ENCODE measurements at places on chromosomes 3 and 15. TPM values are rescaled to one million over a fixed set of nuclear protein-coding genes. Genes with fewer than 3 reads are reported as not detected.

DNA sequence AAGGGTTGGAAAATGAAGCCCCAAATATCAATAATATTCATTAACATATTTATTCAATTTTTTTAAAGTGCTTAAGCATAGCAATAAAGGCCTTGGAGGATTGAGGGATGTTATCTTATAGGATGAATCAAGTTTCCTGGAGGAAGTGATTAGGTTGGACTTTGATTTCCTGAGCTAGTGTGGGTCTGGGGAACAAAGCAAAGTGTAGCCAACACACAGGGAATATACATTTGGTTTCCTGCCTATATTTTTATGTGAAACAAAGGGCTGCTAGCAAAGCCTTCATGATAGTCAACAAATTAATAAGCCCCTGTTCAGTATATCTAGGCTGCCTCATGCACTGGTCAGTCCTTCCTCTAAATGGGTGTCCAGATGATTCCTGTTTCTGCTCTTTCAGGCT, 261.1 kb upstream of the IL12A start:
- DNase-seq: no peak

GRCh38 chr3:52827441-52827840, 3.0 kb downstream of the ITIH4 start:
- DNase-seq: peak; percentile 87

DNA sequence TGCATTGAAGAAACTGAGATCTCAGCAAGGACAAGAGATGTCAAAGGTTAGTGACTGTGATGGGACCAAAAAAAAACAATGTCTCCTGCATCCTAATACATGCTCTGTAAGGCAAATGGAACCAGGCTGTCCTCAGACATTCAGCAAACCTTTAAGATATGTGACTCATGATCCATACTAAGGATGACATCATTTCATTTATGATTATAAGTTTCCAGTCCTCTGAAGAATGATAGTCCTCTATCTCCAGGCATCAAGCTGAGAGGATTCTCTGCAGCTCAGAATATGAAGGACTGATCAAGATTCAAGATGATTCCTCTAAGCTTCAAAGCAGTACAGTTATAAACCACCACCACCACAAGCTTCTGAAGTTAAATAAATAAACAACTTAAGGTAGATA, 47.6 kb downstream of the SSR3 start:
- DNase-seq: peak; percentile 66

- DNase-seq: no peak
Measured at GRCh38 chr15:33500432-33501195, 189.8 kb downstream of the RYR3 start.

DNA sequence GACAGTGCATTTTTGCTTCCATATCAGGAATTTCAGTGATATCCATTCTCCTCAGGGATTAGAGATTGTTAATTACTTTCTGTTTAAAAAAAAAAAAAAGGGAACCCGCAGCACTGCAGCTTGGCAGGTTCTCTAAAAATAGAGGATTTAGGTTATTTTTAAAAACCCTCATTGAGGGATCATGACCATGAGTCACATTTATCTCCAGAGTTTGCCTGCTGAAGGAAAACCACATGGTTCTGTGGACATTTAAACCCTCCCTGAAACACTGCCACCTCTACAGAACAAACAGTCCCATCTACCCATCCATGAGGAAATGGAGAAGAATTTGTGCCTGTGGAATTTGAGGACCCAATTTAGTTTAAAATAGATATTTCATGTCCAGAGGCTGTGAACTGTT, 66.2 kb upstream of the UBE2E1 start:
- peak; percentile 89 for DNase-seq

GRCh38 chr3:177776661-177777101, 579.4 kb upstream of the TBL1XR1 start:
- DNase-seq: no peak

- DNase-seq: peak; percentile 64
Measured at GRCh38 chr15:82680200-82681102, 29.2 kb downstream of the AP3B2 start.

DNA sequence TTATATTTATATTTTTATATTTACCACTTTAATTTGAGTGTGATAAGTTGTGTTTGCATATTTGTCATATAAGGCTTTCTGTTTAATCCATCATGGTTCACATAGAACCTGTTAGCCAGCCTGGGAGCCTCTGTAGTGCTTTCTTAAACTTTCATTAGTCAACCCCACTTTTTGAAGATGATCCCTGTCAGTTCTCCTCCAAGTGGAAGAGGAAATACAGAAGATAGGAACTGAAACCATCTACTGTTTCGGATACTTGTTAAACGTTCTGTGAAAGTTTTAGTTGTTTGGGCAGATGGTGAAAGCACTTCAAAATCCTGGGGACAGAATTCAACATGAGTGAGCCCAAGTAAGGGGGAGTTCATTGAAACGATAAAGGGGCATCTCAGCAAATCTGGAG, 4.6 kb upstream of the SAMMSON start:
- DNase-seq: no peak

DNA sequence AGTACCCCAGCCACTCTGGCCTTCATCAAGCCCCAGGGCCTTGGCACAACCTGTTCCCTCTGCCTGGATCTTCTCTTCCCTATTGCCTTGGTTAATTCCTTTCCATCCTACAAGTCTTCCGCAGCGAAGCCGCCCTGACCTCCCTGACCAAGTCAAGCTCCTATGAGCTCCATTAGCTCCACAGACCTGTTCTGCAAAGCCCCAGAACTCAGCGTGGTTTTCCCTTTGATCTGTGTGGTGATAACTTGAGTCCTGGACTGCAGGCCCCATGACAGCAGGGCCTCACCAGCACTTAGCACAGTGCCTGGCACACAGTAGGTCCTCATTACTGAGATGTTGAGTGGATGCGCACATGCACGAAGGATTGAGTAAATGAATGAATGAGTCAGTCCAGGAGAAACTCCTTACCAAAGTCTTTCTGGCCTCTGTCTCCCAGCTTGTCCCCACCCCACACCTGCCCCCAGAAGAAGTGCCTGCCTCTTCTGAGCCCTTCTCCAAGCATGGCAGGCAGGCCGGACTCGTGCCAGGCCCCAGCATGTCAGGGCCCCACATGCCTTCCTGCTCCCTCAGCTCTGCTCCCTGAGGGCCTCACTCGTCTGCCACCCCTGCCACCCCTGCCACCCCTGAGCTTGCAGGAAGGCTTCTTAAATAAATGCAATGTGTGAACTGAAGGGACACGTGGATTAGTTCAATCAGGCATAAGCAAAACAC, 6.3 kb downstream of the ANPEP start:
- peak; percentile 77 for DNase-seq

GRCh38 chr3:129211772-129212171, 28.1 kb upstream of the CNBP start:
- DNase-seq: peak; percentile 91

GRCh38 chr3:140914384-140914945, 27.2 kb upstream of the SLC25A36 start:
- DNase-seq: no peak

GRCh38 chr3:193237030-193237429, 4.0 kb upstream of the PLAAT1 start:
- DNase-seq: no peak

GRCh38 chr3:156098437-156099035, 21.8 kb upstream of the KCNAB1 start:
- DNase-seq: peak; percentile 62

DNA sequence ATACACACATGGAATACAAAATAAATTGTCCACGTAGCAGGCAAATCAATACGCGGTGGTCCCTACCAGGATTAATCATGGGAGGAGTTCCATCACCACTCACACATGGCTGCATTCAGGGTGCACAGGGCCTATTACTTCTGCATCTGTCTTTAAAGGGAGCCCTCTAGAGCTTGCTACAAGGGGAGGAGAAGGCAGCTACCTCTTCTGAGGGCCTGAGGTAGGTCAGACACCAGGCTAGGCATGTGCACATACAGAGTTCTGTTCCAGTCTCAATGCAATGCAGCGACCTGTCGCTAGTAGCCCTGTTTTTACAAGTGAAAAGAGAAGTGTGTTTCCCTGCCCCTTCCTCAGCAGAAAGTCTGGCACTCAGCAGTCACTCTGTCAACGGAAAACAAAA, 102.7 kb downstream of the ROBO2 start:
- DNase-seq: no peak

- DNase-seq: no peak
Measured at GRCh38 chr3:115651599-115651998, 28.3 kb downstream of the GAP43 start.

DNA sequence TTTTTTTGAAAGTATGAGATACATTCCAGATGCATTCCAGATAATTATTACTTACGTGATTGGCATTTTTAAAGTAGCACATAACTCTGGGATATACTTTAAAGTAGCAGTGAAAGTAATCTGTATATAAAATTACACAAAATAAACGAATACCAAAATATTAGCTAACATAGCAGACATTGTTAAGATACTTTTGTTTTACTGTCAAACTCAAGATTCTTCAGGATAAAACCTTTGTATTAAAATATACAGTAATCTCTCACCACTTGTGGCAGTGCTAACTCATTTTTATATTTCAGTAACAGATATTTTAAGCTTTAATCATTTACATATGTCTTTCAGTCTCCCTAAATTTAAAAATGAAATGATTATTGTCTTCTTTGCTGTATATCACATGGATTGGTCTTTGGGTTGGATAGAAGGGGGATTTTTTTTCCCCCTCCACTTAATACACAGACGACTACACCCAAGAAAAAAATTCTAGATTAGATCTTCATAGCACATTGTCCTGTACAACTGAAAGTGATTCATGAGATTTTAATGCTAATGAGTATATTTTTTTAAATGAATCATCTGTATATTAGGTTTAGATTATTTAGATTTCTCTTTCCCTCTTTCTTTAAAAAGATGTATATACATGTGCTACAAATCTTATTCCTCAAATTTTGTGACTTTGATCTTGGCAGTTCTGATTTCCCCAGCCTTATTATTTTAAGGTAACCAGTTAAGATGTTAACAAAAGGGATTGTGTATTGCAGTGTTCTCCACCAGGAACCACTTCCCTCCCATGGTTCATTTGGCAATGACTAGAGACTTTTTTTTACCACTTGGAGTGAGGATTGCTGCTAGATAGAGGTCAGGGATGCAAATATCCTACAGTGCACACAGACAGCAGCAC, 24.5 kb upstream of the EBLN2 start:
- peak; percentile 29 for DNase-seq

- DNase-seq: no peak
Measured at GRCh38 chr15:93034512-93034911, 54.5 kb downstream of the RGMA start.

DNA sequence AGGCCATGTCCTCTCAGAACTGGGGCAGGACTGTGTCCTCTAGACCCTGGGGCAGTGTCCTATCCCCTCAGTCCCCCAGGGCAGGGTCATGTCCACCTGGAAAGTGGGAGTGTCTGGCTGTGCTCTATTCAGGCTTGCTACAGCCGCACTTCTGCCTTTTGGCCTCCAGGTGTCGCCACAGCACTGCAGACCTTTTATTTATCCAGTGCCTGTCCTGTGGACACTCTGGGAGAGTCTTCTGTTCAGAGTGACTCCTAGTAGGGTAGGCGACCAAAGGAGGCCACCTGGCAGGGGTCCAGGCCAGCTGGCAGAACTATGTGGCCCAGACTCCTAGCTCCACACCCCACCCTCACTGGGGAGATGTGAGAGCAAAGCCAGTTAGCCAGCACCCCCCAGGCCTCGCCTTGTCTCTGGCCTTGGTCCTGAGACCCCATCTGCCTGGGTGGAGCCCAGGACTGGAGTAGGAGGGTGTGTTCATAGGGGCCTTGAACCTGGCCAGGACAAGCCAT, 3.9 kb downstream of the TMIE start:
- peak; percentile 98 for DNase-seq

DNA sequence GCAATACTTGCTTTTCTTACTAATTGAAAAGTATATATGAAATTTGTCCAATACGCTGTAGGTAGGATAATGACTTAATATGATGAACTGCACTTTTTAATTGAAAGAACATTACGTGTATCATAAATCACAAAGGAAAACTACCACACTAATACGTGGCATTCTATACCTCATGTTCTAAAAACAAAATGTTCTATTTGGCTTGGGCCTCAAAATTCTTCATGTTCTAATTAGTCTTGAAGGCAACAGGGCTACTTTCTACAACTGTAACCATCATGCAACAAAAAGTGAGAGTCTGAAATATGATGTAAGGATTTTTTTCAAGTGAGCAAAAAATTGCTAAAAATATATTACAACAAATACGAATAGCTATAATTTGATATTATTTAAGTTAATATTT, 19.8 kb downstream of the THRB start:
- DNase-seq: no peak

The ZIC1 gene
- 2.1 TPM for total RNA-seq

The GPX1 gene
- total RNA-seq: 174 TPM

The GMPS gene
- 41.3 TPM for total RNA-seq

The BLM gene
- 1.4 TPM for total RNA-seq

The NTRK3 gene
- 0.72 TPM for total RNA-seq

The MYH15 gene
- 0.36 TPM for total RNA-seq

The PFN2 gene
- total RNA-seq: 204 TPM

The VPS8 gene
- 95.2 TPM for total RNA-seq

The P3H2 gene
- total RNA-seq: 8.3 TPM

The CFAP161 gene
- under 0.01 TPM for total RNA-seq

The CXCR6 gene
- total RNA-seq: not detected

The FBXL22 gene
- 0.59 TPM for total RNA-seq

The GUCA1C gene
- total RNA-seq: not detected

The CCR9 gene
- not detected for total RNA-seq

The CPLX3 gene
- not detected for total RNA-seq

Data from osteoblast (primary cell).